Stimulated activated CD8-positive, alpha-beta memory T cell treated with anti-CD3 and anti-CD28 coated beads, Interleukin-7, amount 100 ng/mL, for 1 hour (primary cell): ENCODE measurements at places on chromosomes 4 and X.

- no peak for DNase-seq
These were observed 55.1 kb upstream of the PGAM4 start for GRCh38 chrX:78024349-78025059.

DNA sequence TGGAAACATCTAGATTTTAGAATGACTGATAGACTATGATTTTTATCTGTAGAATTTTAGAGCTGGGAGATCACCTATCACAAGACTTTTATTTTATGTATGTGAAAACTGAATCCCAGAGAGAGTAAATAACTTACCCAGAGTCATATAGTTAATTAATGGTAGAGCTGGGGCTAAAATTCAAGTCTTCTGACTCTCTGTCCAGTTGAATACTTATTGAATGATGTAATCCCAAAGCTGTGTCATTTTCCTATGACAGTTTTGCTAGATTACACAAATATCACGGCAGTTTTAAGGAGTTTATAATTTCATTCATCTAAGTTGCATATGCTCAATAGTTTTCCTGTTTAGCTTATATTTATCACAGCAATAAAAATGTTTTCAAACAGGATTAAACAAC, 6.7 kb downstream of the NRK start:
- DNase-seq, result no peak

- no peak for DNase-seq
These were observed 99.1 kb downstream of the NHSL2 start for GRCh38 chrX:72009731-72010130.

DNA sequence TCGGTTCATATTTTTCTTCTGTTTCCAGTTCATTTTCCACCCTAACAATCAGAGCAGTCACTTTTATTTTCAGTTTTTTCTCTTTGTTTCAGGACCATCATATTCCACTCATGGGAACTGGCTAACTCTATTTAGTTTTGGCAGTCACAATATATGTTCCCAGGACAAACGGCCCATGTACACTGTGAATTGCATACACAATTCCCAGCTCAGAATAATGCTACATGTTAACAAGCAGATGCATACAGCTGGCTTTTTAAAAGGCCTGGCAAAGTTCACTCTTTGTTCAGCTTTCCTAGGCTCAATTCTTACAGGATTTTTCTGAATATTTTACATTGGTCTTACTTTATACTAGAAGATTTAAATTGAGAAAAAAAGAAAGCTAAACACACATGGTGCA, 224.9 kb downstream of the ANKRD50 start:
- no peak for DNase-seq

GRCh38 chr4:1770791-1771231, 22.3 kb upstream of the FGFR3 start:
- DNase-seq, result no peak

GRCh38 chr4:153325558-153325957, 18.9 kb upstream of the MND1 start:
- DNase-seq, result no peak

DNA sequence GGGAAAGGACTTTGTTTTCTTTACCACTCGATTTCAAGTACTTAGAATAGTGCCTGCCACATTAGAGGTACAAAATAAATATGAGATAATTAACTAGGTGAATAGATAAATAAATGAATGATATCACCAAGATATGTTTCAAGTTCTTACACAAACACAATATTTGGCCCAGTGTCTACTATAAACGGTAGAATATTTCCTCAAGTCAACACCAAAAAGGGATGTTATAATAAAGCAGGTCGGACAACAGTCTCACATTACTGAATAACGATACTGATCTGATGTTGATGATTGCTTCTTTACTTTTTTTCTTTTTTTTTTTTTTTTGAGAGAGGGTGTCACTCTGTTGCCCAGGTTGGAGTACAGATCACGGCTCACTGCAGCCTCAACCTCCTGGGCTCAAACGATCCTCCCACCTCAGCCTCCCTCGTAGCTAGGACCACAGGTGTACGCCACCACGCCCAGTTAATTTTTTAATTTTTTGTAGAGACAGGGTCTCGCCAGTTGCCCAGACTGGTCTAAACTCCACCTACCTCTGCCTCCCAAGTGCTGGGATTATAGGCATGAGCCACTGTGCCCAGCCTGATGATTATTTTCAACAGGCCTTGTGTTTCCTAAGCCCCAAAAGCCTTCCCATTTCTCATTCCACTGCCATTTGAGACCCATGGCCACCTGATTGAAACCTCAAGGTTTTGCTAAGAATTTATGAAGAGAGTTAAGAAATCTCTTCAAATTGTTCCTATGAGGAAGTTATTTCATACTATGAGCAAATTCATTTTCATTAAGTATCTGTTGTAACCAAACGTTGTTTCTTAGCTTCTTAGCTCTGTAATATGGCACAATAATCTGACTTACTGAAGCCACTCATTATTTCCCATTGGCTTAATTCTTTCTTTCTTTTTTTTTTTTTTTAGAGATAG, 2.3 kb downstream of the MANBA start:
- no peak for DNase-seq

GRCh38 chrX:1159548-1159947, 52.9 kb downstream of the CRLF2 start:
- no peak for DNase-seq

GRCh38 chr4:22485737-22486136, 30.1 kb downstream of the ADGRA3 start:
- no peak for DNase-seq

DNA sequence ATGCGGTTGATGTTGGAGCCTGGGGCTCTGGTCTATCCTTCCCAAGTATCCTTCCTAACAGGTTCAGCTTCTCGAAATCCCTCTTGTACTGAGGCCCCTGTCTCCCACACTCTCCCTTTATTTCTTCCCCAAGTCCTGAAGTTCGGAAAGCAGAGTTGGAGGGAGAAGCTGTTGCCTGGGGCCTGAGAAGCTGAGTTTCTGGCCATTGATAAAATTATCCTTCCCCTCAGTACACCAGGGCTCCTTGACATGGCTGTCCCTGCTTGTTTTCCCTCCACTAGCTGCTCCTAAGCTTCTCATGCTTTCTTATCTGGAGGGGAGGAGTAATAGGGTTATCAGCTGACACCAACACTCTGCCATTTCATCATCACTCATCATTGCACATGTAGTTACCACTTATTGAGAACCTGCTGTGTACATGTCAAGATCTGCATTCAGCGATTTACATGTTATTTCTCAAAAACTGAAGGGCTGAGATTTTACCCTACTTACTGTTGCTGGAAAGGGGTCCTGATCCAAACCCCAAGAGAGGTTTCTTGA, 58.0 kb downstream of the FUNDC1 start:
- DNase-seq, result no peak

GRCh38 chr4:137125011-137125410, 407.3 kb downstream of the PCDH18 start:
- no peak for DNase-seq

DNA sequence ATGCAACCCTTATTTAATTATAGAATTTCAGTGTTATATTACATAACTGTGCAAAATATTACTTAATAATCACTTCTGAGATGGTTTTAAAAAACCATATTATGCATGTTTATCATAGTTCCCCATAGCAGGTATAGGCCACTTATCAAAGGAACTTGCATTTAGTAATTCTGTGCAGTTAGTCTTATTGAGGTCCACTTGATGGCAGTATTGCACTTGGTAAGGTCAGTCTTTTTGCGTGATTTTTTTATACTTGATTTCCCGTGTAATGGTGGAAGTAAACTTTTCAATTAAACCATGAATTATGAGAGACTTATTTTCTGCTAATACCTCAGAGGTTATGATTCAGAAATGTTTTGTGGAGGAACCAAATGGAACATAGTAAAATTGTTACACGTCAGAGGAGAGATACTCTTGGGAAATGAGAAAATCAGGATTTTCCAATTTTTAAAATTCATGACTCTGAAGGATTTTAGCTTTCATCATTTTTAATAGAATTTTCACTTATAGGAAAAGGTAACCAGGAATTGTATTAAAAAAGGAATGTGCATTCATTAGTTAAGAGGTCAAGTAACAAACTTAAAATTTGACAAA, 230.0 kb downstream of the CCSER1 start:
- DNase-seq, result no peak

DNA sequence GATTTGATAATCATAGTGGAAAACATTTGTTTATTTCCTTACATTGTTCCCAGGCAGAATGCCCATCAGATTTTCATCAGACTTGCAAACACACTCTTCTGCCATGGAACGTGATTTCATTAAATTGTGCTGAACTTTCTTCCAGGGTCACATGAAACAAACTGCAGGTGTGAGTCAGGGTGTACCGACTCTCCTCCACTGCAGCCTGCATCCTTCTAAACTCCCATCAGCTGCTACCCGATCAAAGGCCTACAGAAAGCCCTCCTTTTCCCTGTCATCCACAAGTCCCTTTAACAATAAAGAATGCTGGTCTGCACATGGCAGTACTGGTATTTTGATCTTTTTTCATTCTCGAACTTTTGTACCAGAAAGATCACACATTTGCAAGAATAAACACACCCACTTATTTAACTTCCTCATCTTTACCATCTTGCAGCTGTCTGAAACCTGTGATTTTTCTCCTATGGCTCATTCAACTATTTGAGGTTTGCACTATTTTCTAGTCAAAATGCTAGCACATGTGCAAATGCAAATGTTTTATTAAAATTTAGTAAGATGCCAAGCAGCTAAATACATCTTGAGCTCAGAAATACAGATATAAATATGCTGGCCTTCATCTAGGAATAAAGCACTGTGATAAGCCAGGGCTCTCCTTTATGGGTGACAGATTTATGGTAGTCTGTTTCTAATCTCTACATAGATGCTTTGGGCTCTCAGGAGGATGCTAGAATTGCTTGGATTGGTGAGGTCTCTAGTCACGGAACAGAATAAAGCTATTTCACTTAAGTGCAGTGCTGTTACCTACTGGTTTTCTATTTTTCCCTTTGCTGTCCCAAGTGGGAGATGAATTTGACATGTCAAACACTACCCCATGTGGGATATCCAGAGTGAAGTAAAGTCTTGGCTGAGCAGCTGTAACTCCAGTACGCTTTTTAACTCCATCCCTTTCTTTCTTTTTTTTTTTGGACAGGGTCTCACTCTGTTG, 25.8 kb upstream of the ARHGAP24 start:
- DNase-seq, result no peak

GRCh38 chr4:134807231-134807745, 605.7 kb upstream of the PABPC4L start:
- DNase-seq, result no peak

GRCh38 chr4:183903021-183903760, 1.9 kb upstream of the STOX2 start:
- no peak for DNase-seq

DNA sequence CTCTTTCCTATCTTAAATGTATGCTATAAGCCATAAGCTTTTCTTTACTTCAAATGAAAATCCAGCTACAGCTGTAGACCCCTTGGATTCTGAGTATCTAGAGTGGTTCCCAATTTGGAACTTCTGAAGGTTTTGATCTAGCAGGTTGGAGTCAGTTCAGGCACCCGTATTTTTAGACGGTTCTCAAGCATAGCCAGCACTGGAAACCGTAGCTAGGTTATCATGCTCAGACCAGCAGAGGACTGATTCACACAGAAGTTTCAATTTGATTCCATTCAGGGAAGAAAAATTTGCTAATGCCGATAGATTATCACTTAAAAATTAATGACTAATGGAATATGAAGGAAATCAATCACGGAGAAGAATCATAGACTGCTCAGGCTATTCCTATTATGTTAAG, 11.2 kb downstream of the PPAT start:
- DNase-seq, result no peak

DNA sequence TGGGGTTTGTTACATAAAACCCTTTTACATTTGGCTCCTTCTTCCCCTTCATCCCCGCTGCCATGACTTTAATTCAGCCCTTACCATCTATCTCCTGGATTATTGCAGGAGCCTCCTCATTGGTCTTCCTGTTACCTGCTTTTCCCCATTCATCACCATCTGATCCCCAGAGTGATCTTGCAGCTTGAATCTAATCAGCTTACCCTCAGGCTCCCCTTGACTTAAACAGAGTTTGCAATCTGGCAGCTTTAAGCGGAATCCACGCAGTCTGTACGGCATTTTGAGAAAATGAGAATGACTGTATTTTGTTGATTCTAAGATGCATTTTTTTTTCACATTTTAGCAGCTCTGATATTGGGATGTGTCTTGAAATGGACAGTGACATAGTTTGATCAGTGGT, 14.9 kb upstream of the PPEF1 start:
- no peak for DNase-seq

DNA sequence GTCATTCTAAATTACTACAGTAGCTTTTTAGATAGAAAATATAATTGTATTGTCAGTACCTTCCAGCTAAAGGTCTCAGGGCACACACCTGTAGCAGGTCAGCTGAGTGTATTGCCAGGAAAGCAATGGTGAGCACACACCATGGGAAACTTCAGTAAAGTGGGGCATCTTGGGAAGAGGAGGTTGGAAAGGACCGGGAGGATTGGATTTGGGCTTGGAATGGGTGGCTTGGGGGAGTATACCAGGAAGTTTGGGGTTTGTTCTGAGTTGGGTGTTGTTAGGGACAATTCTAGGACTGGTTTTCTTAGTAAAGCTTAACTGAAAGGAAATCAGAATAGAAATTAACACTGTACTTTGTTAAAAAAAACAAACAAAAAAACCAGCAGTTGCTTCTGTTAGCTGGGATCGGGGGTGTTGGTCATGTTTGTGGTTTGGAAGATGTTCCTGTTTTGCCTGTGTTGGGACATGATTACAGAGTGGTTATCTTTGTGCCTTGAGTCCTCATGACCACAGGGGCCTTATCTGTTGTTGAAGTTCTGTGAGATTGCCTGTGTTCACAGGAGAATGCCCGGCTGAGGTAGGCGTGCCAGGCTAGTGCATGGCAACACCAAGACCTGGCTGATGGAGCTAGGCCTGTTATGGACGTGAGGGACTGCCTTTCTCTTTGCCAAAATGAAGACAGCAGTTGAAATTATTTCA, 35.1 kb downstream of the PRIMPOL start:
- no peak for DNase-seq

GRCh38 chr4:85486425-85487086, 11.6 kb downstream of the ARHGAP24 start:
- no peak for DNase-seq

- DNase-seq, result no peak
These were observed 15.4 kb downstream of the FAM9C start for GRCh38 chrX:13028871-13029636.

DNA sequence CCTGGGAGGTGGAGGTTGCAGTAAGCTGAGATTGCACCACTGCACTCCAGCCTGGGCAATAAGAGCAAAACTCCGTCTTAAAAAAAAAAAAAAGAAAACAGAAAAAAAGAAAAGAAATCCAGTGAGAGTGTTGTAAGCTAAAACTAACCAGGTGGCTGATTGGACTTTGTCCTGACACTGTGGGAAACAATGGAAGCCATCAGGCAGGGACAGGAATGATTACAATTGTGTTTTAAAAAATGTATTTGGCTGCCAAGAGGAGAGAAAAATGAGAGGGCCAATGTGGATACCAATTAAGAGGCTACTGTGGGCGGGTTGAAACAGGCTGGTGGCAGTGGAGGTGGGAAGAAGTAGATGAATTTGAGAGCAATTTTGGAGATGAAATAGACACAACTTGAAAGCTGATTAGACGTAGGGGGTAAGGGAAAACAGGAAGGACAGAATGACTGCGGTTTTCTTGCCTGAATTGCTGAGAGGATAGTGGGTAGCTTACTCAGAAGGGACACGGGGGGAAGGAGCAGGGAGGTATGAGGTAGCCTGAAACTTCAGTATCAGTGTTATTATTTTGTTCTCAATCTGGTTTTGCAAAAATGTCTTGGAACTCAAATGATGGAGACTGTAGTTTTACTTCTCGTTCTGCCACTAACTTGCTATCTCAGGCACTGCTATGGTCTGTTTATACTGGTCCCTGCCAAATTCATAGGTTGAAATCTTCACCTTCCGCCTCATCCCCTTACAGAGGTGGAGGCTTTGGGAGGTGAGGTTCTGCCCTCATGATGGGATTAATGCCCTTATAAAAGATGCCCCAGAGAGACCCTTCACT, 45.6 kb upstream of the CHRNA9 start:
- DNase-seq, result no peak
